ENCODE measurements at places on chromosomes 4 and X.

- DNase-seq, result no peak
Measured at GRCh38 chrX:30714138-30714537, 60.9 kb downstream of the GK start.

DNA sequence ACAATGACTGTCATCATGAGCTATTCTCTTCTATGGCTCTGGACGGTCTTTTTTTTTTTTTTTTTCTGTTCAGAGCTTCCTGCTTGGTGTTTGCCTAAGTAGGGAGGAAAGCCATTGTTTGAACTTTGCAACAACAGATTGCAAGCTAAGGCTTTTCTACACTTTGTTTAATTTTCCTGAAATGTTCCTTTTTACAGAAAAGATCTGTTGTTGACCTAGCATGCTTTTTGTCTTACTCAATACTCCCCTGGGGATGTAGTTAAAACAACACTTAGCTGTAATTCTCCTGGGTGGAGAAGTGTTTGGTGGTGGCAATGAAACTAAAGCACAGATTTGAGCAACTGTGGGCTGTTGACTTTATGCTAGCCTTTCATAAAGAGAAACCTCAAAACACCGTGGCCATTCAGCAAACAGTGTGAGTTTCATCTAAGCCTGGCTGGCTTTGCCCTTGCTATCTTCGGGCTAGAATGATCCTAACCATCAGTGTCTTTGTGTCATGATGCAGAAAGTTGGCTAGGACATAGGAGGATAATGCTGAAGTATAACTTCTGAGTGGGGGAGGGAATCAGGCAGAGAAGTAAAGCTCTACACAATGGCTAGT, 110.5 kb downstream of the ANXA3 start:
- no peak for DNase-seq

GRCh38 chr4:181416966-181417365, 826.2 kb upstream of the TENM3 start:
- no peak for DNase-seq

- no peak for DNase-seq
Measured at GRCh38 chrX:39601231-39602177, 496.3 kb downstream of the BCOR start.

- no peak for DNase-seq
Measured at GRCh38 chr4:15649914-15650545, 5.1 kb downstream of the FBXL5 start.

DNA sequence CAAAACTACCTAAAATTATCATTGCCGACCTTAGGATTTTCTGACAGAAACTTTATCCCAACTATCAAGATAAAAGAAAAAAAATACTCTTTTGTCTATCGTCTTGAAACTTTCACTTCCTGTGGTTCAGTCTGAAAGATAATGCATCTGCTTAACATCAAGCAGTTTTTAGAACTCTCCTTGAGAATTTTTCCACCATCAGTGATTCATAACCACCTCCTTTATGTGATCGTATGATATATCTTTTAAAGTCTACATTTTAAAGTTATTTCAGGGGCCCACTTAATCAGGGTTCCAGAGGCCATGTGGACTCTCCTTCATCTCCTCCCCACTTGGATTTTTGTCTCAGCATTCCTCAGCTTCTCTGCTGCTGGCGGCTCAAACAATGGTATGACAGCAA, 272.8 kb upstream of the TENM3 start:
- DNase-seq, result no peak

DNA sequence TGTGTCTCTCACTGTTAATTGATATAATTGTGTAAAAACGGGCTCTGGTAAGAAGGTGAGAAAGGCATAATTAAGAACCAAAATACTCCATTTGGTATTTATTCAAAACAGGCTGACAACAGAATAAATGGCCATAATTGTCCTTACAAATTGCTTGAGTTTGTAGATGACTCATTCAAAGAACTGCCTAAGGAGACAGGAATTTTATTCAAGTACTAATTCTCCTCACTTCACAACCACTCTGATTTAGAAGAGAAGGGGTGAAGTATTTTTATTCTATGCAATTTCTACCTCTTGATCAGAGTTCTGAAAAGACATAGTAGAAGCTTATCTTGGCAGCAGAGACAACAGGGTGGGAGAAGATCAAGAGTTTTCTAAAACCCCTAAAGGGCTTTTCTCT, 43.1 kb downstream of the ATP11C start:
- no peak for DNase-seq

DNA sequence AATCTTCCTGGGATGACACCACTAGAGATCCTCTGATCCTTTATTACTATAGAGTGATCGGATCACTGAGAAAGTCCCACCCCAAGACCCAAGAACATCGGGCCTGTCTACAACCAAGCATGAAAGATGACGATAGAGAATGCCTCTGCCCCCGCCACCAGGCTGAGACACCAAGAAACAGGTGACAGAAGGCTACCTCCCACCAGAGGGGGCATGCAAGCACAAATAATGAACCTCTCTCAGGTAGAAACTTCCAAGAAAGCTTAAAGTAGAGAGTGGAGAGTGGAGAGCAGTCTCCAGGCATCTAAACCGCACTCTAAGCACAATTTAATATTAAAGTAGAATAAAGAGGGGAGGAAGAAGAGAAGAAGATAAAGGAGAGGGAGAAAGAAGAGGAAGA, 402.6 kb downstream of the INPP4B start:
- no peak for DNase-seq

- DNase-seq, result no peak
Measured at GRCh38 chr4:142728233-142728632, 117.9 kb downstream of the INPP4B start.

- no peak for DNase-seq
Measured at GRCh38 chrX:153681175-153681574, 6.6 kb upstream of the SLC6A8 start.

DNA sequence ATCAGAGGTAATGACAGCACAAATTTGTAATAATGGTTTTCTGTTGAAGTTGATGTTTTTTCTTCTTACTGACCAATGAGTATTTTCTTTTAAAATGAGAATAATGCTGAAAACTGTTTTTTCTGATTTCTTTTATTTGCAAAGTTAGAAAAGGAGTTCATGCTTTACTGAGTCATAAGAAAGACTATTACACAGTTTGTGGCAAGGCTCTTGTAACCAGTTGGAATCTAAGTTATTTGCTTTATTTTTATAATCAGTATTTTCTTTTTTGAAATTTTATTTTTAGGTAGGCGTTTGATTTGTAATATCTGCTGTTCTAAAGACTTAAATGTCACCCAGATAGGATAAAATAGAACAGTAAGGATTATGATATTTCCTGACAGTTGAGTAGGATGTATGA, 25.5 kb downstream of the ANAPC4 start:
- DNase-seq, result no peak

GRCh38 chr4:147355847-147356246, 125.0 kb upstream of the EDNRA start:
- DNase-seq, result no peak

DNA sequence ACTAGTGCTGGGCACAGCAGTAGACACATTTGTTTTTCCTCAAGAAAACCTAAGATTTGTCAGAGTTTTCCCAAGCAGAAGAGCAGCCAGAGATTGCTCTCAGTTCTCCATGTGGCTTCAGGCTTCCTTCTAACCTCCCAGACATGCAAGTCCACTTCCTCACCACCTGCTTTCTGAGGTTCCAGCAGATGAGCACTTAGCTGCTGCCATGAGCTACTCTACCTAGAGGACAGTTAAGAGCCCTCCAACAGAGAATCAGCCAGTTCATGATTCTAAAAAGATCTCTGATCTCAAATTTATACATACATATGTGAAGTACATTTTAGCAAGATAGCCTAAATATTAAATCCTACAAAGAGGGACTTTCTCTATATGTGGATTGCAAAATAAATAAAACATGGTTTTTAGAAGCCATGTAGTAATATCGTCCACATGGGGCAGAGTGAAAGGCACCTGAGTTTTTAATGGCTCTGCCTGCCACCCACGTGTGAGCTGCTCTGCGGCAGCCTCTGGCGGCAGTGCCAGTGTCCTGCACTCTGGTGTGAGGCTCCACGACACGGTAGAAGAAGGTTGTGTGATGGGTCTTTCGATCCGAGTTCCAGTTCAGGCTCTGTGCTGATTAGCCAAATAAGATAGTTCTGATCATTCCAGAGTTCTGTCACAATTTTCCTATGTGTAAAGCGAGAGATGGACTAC, 10.3 kb downstream of the CYP4V2 start:
- no peak for DNase-seq

- no peak for DNase-seq
Measured at GRCh38 chr4:32180086-32180485, 1459.9 kb downstream of the PCDH7 start.

GRCh38 chrX:132442691-132443090, 46.1 kb downstream of the MBNL3 start:
- peak; percentile 5 for DNase-seq

DNA sequence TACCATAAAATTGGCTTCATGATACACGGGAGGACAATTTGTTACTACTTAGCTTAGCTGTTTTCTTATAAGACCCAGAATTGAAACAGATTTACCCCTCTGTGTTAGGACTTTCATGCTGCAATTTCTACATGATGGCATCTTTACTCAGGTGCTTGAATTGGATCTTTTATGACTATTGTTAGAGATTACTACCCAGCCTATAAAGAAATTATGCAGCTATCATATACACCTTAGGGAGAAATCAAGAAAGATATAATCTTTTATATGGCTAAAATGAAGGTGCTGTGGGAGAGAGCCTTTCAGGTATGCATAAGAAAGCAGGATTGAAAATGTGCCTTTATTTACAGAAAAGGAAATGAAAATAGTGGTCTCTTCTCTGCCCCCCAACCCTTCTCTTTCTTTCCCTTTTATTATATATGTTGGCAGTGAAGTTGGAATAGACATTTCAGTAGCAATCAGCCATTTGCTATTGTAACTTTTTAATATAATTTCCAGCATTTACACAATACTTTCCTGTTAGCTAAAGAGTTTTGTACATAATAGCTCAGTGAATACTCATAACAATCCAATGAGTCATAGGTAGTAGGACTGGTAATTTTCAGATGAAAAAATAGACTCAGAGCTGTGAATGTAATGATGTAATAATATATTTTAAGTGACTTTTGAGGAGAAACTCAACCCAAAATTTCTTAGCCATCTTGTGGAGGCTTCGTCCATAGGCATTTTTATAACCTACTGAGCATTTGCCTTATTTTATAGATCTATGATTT, 311.8 kb downstream of the ADGRL3 start:
- no peak for DNase-seq

DNA sequence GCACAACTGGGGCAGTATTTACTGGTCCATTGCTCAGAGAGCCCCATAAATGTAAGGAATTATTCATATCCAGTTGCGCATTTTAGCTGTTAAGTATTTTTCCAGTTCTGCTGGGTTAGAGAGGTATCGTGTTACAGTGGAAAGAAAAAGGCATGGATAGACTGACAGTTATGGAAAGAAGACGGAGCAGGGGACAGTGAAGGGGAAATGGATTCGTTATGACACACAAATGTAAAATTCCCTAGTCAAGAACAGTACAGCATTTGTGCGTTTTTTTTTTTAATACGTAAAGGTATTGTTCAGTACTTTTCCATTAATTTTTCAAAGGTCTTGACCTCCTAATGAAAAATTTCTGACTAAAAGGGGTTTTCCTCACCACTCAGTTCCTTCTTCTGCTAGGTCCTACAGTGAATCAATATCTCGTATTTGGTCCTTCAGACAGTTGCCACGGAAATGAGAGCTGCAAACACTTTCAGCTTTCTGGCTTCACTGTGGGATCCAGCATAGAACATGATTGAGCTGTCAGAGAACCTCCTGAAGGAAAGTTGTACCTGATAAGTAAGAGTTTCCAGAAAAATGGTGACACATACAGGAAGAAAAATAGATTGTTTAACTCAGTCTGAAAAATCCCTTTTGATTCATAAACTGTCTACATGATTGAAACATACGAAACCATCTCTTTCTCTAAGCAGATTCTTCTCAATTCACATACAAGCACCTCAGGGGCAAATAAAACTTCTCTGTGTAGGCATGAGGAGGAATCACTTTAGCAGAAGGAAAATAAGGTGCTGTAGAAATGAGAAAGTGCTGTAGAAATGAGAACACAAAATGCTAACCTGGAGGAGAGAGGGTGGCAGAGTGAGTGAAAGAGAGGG, 21.8 kb upstream of the BBS12 start:
- DNase-seq, result no peak

- no peak for DNase-seq
Measured at GRCh38 chrX:39889704-39890103, 208.1 kb downstream of the BCOR start.

- no peak for DNase-seq
Measured at GRCh38 chrX:47168495-47169073, 23.6 kb downstream of the RBM10 start.

DNA sequence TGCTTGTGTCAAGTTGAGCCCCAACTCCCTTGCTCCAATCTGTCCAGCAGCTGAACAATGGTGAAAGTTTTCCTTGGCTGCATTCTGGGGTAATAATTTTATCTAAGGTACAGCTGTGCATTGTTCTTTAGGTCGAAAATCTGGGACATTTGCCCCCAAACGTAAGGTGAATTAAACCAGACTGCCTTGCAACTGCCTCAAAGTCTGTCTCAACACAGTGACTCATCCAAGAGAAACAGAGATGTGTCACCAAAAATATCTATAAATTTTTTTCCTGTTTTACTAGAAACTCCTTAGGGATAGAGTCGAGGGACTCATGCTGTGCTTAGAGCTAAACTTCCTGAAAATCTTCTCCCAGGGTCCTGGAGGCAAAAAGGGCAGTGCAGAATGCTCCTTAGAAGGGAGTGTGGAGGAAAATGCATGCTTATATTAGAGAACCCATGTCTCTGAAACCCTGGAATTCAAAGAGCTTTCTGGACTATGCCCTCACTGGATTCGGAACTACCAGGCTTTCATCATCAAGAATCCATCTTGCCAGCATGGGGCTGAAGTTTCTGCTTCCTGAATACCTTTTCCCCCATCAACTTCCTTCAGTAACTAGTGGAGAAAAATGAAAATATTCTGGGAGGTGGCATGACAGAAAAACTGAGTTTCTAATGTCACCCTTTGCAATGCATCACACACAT, 115.7 kb downstream of the PALLD start:
- no peak for DNase-seq

- DNase-seq, result no peak
Measured at GRCh38 chr4:177008071-177008835, 215.5 kb upstream of the VEGFC start.

DNA sequence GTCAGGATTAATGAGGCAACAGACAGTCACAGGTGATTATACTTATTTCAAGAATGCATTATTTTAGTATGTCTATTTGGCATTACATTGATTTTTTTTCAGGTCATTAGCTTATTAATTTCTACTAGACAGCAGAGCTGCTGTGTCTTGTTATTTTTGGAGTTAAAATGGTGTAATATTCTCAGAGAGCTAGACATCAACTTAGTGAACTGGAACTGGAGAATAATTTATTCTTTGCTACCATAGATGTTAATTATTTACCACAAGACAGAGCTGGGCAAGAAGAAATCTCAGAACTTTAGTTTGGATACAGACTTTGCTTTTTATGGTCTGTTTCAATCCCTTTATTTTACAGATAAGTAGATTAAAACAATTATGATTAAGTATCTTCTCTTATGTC, 10.2 kb upstream of the HPGD start:
- no peak for DNase-seq
